Glomerular endothelial cell (primary cell): ENCODE measurements at places on chromosomes 5 and 9. TPM values are rescaled to one million over a fixed set of nuclear protein-coding genes. Genes with fewer than 3 reads are reported as not detected.

The EQTN gene
- total RNA-seq = not detected in 2 replicates

The BNC2 gene
- 16.1 and 19.0 TPM in 2 replicates for total RNA-seq

The RAB24 gene
- 30.8 and 36.8 TPM in 2 replicates for total RNA-seq

The SCGB3A2 gene
- total RNA-seq = not detected in 2 replicates

The RNF14 gene
- 49.8 and 82.2 TPM in 2 replicates for total RNA-seq

The AGXT2 gene
- not detected in 2 replicates for total RNA-seq

The GRXCR2 gene
- total RNA-seq = not detected in 2 replicates

The CCL28 gene
- 0.53 and 0.87 TPM in 2 replicates for total RNA-seq
